Common myeloid progenitor, CD34-positive (primary cell): ENCODE measurements at places on chromosomes 16 and 17.

DNA sequence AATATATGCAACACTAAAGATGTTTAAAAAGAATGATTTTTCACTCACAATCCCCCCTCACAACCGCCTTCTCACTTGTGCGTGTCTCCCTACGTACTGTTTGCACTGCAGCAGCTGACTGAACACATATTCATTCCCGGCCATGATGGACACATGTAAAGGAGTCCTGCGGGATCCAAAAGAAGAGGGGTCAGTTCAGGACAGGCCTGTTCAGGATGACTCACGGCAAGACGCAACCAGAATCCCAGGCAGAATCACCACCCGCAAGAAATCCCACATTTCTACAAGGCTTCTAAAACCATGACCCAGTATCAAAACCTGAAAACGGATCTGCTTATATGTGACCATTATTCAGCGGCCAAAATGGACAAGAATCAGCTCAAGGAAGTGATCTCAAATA, 52.3 kb downstream of the CYB5D2 start:
- no peak for DNase-seq

DNA sequence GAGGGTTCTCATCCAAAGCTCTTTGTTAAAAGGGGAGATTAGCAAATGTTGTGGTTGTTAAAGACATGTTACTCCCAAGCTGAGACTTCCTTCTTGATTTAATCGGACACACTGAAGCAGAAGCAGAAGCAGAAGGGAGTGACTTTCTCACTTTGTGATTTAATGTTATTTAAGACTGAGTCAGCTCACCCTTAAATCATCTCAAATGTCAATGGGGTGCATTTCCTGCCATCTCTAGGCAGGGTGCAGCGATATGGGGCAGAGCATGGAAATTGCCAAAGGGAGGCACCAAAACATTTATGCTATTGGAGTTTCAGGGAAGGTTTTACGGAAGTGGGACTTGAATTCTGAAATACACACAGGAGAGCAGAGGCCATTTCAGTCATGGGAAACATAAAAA, 283.6 kb downstream of the ABCC12 start:
- DNase-seq = no peak

- DNase-seq = no peak
Measured at GRCh38 chr16:82947698-82948097, 320.9 kb downstream of the CDH13 start.

- no peak for DNase-seq
Measured at GRCh38 chr17:43217614-43218087, 6.0 kb downstream of the TMEM106A start.
